NCI-H82 (cell line): ENCODE measurements at places on chromosomes 6 and 20.
A peak's percentile ranks its signal among the peaks of the same experiment; 100 is the strongest.

GRCh38 chr6:167855825-167856425 lies 29.2 kb downstream of the AFDN start:
- no peak for DNase-seq

DNA sequence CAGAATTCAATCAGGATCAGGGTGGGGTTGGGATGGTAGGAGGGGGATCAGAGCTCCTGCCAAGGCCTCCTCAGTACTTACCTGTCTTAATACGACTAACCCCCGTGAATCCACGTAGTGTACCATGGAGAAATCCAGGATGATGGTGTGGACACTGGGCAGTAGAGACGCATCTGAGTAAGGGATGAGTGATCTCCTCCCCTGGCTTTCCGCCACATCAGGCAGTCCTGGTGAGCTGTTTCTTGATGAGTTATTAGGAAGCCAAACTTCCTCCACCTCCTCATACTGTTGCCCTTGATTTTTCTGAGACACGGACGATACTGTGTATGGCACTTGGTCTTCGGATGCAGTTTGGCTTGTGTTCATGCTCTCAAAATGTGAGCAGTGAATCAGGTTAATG lies 34.2 kb upstream of the SRPK1 start:
- no peak for DNase-seq

DNA sequence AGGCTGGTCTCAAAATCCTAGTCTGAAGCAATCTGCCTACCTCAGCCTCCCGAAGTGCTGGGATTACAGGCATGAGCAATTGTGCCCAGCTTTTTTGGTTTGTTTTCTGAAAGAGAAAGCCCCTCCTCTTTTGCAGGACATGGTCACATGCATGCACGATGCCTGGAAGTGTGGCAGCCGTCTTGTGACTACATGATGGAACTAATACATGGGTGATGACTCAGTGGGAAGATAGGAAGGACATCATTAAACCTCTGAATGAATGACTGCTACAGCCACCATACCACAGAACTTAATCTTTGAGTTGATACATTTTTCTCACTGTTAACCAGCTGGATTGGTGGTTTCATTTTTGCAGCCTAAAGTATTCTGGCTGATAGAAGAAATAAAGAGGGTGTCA lies 13.4 kb upstream of the CTNNBL1 start:
- no peak for DNase-seq

DNA sequence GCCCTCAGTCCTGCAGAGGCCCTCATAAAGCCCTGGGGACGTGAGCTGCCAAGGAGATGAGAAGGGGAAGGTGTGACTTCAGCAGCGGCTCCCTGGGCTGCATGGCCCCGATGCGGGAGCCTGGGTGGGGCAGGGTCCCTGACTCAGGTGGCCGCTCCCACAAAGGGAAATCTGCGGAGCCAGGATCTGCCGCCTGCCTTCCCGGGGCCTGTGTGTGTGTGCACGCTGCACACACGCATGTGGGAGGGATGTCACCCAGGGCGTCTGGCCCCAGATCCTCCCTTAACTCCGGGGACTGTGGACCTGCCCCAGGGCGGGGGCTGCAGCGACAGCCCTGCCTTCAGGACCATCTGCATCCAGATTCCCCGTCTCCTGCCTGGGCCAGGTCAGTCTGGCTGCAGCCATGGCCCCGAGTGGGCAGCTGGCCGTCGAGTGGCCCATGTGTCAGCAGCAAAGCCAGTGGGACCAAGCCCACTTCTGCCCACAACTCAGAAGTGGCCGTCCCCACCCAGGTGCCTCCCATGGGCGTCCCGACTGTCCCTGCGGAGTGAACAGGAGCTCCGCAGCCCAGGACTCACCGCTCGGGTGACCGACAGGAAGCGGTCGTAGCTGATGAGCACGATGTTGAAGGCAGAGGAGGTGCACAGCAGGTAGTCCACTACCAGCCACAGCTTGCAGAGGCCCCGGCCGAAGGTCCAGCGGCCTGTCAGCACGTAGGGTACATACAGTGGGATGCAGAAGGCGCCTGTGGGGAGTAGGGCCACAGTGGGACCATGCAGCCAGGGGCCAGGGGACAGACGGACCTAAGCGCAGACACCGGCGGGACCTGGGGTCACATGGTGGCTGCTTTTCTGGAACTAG lies 1.9 kb downstream of the HRH3 start:
- no peak for DNase-seq

GRCh38 chr6:133512410-133513016 lies 271.4 kb downstream of the EYA4 start:
- peak; percentile 59 for DNase-seq

DNA sequence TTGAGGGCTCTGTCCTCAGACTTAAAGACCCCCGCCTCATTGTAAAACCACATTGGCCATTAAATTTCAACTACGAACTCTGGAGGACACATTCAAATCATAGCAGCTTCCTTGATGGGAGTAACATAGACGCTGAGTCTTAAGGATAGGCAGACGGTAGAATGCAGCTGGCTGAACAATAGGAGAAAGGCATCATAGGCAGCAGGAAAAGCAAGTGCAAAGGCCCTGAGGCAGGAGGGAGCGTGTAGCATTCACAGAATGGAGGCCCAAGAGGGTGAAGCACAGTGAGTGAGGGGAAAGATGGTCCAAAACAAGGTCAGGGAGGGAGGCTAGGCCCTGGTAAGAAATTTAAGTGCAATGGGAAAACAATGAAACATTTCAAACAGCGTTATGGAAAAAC lies 8.6 kb upstream of the PFDN4 start:
- no peak for DNase-seq

DNA sequence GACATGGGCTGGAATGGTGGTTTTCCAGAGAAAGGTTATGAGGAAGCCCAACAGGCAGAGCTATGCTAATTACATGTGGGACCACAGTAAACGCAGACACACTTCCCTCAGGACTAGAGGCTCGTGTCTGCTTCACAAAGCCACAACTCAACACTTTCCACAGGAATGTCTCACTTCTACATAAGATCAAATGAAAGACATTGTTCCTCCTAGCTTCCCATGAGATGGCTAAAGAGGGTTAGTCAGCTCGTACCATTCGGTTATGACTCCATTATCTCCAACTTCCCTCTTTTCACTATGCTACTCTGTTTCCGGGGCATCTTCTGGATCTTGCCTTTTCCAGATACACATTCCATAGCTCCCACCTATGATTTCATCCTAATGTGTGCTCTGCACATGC lies 29.1 kb upstream of the ZC3H12D start:
- no peak for DNase-seq

- DNase-seq = peak; percentile 24
Observed at GRCh38 chr6:44723439-44724197, 336.1 kb downstream of the CDC5L start.

- DNase-seq = no peak
Observed at GRCh38 chr6:21158149-21158548, 435.4 kb upstream of the SOX4 start.
